ENCODE measurements at places on chromosomes 1 and 21.

DNA sequence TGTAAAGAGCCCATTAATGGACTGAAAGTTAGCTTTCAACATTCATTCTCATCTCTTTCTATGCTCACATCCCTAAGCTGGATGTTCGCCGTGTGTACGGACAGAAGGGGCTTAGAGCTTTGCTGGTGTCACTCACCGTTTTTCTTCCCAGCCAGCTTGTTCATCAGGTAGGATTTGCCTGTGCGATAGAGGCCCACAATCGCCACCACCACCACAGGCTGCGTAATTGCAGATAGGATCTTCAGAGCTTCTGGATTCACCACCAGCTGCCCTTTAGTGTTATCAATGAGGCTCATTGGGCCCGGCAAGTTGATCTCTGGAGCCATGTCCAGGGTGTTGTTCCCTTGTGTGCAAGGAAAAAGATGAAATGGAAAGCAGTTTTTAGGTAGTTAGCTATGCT is 4.3 kb downstream of the GBP2 start:
- no peak for DNase-seq

- DNase-seq = no peak
Measured at GRCh38 chr1:8015036-8015808, 10.9 kb downstream of the ERRFI1 start.

- no peak for DNase-seq
Measured at GRCh38 chr1:21626921-21627339, 42.2 kb downstream of the RAP1GAP start.

- DNase-seq = no peak
Measured at GRCh38 chr1:67755619-67756018, 70.6 kb downstream of the GADD45A start.

DNA sequence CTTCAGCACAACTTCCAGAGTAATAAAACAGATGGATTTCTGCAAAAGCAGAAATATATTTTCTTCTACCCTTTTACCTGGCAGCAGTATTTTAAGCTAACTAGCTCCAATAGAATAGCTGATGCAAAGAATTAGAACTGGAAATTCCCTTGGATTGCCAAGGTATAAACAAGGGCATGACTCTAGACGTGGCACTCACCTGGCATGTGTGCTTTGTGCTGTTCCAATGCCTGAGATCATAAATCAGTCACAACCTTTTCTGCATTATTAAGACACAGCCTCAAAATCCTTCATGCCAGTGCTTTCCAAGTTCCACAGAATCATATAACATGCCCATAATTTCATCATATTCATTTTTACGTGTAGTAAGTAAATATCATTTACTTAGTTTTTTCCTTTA is 1048.7 kb downstream of the ADGRL2 start:
- no peak for DNase-seq

All from body of pancreas (tissue), 4 donors.